IPS DF 6.9 (cell line): ENCODE measurements at places on chromosomes 12 and 14.

GRCh38 chr14:50451854-50452253 lies 55.2 kb upstream of the CDKL1 start:
- DNase-seq, result no peak

DNA sequence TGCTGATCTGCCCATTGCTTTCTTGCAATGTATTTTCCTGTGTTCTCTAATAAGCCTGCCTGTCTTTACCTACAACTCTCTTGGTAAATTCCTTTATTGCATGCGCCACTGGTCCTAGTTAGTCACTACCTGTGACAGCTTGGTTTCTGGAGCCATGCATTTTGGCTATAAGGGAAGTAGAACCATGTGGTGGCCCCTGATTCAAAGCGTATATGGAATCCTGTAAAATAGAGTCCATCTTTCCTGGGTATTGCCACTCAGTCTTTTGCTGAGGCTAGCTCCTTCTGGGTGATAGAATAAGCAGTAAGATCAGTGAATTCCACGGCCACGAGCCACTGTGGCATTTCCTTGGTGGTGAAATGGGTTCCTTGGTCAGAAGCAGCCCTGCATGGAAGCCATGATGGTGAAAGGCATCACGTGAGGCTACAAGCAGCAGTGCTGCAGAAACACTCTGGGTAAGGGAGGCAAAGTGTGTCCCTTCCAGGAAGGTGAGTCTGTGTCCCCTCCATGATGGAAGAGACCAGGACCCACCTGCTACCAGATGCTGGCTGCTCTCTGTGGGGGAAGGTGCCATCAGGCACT lies 19.6 kb downstream of the TNFAIP2 start:
- no peak for DNase-seq

- DNase-seq, result no peak
Measured at GRCh38 chr12:64160021-64160710, 61.9 kb downstream of the KICS2 start.

DNA sequence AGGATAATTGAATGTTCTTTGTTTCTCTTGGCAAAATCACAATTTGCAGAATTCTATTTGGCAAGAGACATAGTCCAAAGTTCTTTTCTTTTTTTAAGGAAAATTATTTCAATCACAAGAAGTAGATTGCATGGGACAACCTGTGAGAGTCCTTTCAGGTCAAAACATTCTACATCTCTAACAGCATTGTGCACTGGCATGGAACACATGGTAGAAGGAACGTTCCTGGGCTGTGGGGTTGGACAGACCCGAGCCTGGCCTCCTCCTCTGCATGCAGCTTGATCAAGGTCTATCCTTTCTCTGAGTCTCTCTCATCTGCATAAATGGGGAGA lies 88.6 kb upstream of the CPSF6 start:
- no peak for DNase-seq

- DNase-seq, result no peak
Measured at GRCh38 chr12:46160101-46160980, 108.5 kb downstream of the SLC38A1 start.

DNA sequence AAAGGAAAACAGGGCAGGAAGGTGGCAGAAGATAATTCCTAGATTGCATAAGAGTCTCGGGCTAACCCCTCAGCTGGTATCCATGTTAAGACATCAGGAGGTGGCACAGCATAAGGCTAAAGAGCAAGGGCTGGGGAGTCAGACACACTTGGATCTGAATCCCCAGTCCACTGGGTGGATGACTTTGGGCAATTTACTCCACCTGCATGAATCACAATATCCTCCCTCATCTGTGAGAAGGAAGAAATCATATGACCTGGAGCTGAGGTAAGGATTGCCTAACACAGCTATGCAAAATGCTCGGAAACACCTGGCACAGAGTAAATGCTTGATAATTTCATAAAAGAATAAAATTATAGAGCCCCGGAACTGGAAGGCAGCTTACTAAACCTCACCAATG lies 217.9 kb downstream of the PIK3C2G start:
- DNase-seq, result no peak

DNA sequence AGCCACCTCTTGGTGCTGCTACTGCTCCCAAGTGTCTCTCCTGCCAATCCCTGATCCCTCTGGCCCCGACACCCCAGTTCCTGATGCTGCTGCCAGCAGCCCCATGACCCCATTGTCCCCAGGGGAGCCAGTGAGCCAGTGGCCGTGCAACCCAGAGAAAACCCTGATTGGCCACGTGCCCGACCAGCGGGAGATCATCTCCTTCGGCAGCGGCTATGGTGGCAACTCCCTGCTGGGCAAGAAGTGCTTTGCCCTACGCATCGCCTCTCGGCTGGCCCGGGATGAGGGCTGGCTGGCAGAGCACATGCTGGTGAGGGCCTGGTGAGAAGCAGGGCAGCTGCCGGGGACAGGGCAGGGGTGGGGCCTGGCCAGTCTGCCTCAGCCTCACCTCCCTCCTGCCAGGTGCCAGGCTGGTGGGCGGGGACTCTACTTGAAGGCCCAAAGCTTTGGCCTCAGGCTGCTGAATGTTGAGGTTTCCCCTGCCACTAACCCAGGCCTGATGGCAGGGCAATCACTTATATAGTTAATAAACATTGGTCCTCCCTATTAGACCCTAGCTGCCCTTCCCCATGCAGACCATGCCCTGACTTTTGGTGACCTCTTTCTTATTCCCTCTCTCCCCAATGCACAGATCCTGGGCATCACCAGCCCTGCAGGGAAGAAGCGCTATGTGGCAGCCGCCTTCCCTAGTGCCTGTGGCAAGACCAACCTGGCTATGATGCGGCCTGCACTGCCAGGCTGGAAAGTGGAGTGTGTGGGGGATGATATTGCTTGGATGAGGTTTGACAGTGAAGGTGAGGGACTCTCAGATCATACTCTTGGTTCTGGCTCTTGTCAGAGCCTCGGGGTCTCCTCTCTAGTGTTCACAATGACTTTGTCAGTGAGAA lies 5.1 kb downstream of the PCK2 start:
- no peak for DNase-seq
